ENCODE measurements at places on chromosomes 5 and 9.

DNA sequence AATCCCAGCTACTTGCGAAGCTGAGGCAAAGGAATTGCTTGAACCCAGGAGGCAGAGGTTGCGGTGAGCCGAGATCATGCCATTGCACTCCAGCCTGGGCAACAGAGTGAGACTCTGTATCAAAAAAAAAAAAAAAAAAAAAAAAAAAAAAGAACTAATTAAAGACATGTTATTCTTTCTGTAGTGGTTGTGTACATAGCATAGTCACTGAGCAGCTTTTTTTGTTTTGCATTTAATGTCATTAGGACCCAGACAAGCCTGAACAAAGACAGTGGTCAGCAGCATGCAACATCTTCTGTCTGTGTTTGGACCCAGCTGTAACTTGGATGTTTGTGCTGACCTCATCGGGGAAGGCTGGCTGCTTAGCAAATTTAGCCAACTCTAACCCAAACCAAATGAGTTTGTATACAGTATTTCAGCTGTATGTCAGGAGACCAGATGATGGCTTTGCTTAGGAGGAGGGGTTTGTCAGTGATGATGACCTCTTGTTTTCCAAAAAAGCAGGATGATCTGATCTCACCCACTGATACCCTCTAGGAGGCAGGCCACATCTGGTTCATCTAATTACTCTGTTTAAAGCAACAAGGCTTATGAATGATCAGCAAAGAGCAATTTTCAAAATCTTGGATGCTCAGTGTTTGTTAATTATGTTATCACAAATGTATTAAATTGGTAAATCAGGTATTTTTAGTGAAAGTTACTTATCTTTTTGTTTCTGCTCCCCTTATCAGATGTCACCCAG lies 39.5 kb downstream of the SNCAIP start:
- DNase-seq: no peak

GRCh38 chr5:31531543-31531887 lies 378 bp downstream of the DROSHA start:
- DNase-seq: no peak

DNA sequence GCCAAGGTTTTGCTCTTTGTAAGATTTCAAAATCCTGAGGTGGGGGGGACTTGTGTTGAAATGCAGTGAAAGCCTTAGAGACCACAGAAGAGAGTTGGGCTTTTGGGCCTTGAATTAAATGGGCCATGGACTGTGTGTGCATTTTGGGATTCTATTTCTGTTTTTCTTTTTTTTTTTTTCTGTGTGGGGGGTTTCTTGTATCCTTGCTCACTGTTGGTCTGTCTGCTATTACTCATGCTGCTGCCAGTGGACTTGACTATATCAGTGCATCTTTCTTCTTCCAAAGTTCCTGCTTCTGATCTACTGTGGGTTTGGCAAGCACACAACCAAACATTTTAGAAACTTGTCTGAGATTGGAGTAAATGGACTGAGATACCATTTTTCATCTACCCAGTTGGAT lies 344.9 kb downstream of the ARL15 start:
- no peak for DNase-seq

GRCh38 chr5:164059471-164059870 lies 554.1 kb downstream of the MAT2B start:
- DNase-seq: no peak

DNA sequence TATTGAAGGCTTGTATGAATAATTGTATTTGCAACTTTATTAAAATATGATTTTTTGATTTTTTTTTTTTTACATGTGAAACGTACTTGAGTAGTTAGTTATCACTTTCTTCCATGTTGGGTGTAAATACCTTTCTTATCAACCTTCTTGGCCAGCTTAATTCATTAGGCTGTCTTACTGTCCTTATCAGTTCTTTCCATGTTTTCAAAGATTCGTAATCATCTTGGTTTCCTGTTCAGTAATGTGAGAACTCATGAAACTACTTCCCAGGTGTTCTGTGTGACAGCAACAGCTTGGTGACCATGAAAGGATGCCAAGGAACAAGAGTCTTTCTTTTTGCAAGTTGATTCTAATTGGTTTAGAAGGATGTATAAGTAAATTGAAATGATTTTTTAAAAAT lies 100.0 kb downstream of the ADGRV1 start:
- DNase-seq: no peak

DNA sequence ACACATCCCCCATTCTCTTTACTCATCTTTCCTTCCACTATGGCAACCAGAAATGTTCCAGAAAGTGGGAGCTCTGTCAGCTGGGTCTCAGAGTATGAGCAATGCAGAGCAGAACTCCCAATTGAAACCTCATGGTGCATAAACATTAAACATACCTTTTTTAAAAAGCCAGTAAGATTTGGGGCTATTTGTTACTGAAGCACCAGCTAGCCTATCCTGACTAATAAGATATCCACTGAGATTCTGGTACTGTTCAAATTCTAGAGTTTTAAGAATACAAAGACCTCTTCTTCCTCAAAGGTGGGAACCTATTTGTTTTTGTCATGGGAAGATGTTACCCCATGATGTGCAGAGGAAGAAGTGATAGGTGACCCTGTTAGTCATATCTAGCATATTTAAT lies 46.1 kb upstream of the EGFLAM start:
- DNase-seq: no peak

- DNase-seq: no peak
Measured at GRCh38 chr5:43649256-43649655, 46.3 kb downstream of the NNT start.

DNA sequence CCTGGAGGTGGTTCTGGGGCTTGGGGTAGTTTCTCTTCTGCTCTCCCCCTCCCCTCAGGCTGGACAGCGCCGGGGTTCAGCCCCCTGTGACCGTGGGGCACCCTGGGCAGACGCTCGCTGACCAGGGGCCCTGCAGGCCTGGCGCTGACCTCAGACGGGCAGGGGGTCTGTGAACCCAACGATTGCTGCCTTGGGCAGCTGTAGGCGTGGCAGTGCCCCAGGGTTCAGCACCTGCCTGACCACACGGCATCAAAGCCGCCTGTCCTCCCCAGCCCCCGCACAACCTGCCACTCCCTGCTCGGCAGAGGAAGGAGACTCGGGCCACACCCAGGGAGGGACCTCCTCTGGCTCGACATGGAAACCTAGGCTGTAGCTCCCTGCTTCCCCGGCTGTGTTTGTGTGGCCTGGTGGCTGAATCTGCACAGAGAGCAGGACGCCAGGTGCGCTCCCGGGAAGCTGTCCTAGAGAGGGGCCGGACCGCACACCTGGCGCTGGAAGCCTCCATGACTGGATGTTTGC lies 12.2 kb downstream of the LCN12 start:
- DNase-seq: no peak

DNA sequence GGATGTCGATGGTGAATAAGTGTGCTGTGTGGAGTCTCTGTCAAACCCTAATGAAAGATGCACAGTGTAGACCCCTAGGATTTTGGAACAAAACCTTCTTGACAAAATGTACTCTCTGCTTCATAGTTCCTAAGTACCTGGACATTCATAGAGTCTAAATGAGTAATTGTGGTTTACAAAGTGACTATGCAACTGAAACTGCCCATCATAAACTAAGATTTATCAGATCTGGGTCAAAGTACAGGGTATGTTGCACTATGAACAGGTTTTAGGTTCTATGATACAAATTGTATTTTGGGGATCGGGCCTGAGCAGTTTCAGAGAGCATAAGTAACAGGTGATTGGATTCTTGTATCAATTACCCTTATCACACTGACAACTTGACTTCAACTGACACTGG lies 79.4 kb downstream of the LURAP1L start:
- DNase-seq: no peak

- no peak for DNase-seq
Measured at GRCh38 chr5:142981475-142981874, 211.3 kb downstream of the ARHGAP26 start.

DNA sequence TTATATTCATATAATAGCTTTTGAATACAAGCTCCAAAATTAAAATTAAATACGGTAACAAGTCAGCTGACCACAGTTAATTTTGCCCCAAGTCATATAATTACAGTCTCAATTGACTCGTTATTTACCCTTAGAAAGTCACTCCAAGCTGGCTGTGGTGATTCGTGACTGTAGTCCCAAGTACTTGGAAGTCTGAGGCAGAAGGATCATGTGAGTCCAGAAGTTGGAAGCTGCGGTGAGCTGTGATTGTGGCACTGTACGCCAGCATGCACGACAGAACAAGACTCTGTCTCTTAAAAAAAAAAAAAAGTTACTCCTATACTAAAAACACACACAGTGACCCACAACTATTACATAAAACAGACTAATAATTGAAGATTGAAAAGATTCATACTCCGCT lies 31.6 kb upstream of the DTWD2 start:
- DNase-seq: no peak

DNA sequence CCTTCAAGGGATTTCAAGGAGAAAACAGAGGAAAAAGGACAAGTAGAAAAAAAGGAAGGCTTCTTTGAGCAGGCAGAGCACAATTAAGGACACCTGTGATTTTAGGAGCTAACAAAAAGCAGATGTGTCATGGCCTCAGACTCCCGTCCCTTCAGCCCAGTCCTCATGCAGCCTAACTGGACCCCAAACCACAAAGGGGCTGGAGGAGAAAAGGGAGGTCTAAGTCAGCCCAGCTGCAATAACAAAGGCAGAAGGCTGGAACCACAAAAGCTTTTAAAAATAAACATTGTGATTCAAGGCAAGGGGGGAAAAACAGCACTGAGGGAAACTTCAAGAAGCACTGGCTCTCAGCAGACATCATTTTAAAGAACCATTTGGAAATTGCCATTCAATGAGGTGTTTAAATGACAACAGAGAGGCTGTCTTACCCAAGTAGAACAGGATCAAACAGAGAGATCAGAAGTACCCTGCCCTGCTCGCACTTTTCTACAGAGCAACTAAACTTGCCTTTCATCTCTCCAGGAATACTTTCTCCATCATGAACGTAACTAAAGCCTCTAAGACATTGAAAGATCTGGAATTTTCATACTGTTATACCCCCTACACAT lies 89.3 kb downstream of the SEMA5A start:
- DNase-seq: no peak

GRCh38 chr9:134128727-134129679 lies 6.9 kb upstream of the WDR5 start:
- no peak for DNase-seq

GRCh38 chr5:61332851-61333320 lies 828 bp downstream of the ZSWIM6 start:
- DNase-seq: no peak

- no peak for DNase-seq
Measured at GRCh38 chr5:112737070-112737462, 619 bp upstream of the APC start.

DNA sequence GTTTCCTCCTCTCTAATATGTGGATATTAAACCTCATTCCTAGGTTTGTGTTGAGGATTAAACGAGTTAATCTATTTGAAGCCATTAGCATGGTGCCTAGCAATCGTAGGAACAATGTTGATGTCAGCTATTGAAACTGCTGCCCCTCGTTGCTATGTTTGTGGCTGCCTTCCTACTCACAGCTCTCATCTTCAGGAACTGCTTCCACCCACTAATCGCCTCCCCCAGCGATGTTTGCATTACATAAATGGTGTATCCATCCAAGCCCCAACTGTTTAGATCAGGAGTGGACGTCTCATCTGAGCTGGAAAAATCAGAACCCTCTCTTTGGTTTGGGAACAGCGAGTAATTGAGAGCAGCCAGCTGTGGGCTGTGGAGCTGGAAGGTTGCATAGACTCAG lies 416.6 kb downstream of the ARHGEF28 start:
- no peak for DNase-seq

- DNase-seq: no peak
Measured at GRCh38 chr9:129342591-129343423, 164.7 kb upstream of the IER5L start.

DNA sequence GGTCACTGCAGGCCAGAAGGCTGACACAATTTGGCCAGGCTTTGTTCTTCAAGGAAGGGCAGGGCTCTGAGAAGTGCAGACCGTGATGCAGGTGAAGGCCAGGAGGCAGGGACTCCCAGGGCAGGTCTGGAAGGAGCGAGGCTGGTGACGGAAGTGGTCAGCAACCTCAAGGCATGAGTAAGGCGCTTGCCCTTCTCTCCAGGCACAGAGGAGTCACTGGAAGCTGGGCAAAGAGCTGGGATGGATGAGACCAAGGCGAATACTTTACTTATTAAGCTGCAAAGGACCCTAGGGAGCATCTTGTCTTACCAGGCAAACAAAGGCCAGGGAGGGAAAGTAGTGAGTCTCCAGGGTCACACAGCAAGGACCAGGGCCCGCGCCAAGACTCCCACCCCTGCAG lies 18.6 kb downstream of the IRF1 start:
- no peak for DNase-seq

DNA sequence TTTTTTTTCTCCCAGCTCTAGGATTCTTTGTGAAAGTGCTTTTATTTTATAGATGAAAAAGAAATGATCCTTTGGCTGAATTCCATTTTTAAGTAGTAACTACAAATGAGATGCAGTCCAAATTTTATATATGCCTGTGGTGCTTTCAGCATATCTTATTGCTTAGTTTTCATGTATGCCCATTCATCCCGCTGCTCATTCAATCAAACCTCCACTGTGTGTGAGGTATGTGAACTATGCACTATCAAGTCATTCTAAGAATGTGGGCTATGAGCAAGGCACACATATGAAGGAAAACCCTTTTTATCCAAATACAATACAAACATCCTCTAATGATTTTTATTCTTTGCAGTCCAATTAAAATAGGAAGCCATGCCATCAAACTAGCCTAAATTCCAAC lies 1069.1 kb upstream of the DMAC1 start:
- DNase-seq: no peak

DNA sequence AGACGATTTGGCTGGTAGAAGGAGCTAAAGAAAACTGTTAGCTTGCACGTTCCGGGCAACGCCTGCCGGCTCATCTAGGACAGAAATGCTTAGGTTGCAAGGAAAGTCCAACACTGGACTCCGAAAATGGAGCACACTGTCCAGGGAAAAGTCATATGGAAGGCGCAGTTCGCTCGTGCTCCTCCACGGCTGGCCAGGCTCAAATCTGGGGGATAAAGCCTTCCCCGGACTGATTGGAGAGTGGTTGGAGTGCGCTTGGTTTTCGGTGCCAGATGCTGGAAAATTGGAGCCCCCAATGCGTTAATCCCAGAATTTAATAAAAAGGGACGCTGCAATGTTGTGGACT lies 955 bp downstream of the CDH6 start:
- no peak for DNase-seq

- no peak for DNase-seq
Measured at GRCh38 chr5:123351240-123351639, 72.0 kb downstream of the CEP120 start.

GRCh38 chr9:134370638-134371037 lies 44.4 kb downstream of the RXRA start:
- no peak for DNase-seq

All from urinary bladder (tissue), 4 donors.